NCI-H524 treated with DMSO at 0.1 percent for 48 hours (cell line): ENCODE measurements at places on chromosomes 6 and 20.

GRCh38 chr6:7108964-7109836 lies 1.4 kb downstream of the RREB1 start:
- DNase-seq = no peak

DNA sequence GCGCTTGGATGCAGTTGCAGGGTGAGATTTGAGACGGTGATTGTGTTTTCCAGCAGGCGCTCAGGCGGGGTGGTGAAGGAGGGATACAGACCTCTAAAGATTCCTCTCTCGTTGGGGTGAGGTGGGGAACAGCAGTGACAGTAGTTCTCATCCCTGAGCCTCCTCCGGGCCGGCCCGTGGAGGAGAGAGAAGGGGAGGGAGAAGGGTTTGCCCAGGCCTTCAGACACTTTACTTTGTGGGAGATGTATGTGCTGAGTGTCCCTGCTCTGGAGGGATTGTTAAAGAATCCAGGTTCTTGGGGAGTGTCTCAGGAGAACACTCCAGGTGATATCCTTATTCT lies 41.0 kb downstream of the PSMB9 start:
- no peak for DNase-seq

DNA sequence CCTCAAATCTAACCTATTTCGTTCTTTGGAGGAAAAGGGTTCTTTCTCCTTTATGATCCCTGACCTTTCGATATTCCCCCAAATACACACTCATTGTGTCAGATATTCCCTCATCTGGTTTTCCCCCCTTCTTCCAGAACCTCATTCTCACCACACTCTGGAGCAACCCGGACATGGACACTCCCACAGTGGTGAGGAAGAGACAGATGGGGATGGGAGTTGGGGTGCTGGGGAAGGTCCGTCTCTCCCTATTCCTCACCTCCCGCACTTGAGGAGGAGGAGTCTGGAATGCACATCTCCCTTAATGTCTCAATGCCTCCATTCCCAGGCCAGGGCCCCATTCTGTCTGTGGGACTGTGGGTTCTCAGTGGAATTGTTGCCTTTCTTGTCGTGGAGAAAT lies 1.3 kb downstream of the SLC39A7 start:
- DNase-seq = no peak

GRCh38 chr6:163231356-163232014 lies 183.0 kb upstream of the QKI start:
- no peak for DNase-seq

- no peak for DNase-seq
Observed at GRCh38 chr6:158174514-158174913, 6.4 kb downstream of the GTF2H5 start.

DNA sequence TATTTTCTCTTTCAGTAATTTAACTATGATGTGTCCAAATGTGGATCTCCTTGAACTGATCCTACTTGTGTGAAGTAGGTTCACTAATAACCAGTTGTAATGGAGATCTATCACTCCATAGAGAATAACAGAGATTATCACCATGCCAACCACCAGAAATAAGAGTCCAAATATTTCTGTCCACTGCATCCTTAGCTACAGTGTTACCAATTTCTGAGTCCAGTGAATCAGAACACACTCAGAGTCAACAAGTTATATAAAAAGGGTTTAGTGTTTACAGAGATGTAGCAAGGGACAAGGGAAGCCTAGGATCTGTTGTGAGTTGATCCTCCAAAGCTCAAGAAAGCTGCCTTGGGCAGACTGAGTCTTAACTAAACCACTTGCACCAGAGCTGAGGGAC lies 882.8 kb downstream of the TBC1D32 start:
- no peak for DNase-seq

DNA sequence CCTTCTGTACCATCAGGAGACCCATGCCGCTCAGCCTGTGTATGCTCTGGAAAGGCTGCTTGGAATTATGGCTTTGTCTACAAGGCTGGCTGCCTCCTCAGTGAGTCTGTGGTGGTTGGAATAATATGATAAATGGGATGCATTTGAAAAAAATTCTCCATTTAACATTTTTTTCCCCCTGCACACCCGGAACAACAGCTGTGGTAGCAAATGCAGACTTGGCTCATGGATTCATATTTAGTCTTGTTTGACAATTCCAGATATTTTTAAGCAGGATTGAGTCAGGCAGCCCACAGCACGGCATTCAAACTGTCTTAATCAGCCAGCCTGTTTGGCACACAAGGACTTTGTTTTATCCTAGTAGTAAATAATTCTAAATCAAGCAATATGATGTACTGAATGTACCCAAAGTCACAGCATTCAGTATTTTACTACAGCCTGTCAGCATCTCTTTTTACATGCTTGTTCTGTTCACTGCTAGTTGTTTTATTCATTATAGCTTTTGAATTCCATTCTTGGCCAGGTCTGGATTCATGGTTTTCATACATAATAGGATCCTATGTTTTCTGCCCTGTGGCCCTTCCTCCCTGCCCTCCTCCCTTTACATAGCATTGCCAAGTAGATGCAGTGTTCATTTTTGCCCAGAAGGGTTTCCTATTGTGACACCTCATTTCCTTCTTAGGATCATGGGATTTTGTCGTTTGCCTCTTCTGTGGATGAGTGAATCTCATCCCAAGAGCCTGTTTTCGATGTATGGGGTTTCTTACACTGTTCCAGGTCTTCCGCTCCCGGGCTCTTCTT lies 68.1 kb downstream of the LRRC1 start:
- DNase-seq = no peak

DNA sequence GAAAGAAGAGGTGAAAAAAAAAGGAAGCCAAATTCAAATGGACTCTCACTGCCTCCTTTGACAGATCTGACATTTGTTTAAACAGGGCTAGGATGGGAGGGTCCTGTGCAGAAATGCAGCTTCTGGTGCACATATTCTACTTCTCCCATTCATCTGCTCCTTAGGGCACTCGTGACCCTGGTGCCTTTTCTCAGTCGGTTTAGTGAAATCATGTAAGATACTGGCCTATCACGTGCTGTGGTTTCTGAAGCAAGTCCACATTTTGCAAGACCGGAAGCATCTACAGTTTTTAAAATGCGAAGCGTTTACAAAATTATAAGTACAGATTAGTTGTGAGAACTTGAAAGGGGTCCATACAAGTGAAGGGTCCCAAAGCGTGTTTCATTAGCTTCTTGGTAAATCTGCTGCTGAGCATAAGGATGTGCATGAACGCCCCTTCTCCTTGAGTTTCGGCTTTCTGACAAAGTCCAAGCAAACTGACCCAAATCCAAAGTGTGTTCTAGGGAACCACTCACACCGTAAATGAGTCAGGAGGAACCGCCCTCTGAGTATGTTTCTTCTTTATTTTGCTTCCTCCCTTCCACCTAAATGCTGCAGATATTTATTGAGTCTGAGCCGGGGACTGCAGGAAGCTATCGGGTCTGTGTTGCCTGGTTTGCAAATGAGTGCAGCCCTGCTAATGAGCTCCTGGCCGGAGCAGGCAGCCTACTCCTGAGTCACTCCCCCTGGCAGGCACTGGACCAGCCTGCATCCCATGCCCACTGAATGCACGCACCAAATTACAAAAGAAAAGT lies 323.8 kb upstream of the JARID2 start:
- DNase-seq = no peak

GRCh38 chr6:141024526-141024925 lies 1108.2 kb upstream of the GJE1 start:
- no peak for DNase-seq

DNA sequence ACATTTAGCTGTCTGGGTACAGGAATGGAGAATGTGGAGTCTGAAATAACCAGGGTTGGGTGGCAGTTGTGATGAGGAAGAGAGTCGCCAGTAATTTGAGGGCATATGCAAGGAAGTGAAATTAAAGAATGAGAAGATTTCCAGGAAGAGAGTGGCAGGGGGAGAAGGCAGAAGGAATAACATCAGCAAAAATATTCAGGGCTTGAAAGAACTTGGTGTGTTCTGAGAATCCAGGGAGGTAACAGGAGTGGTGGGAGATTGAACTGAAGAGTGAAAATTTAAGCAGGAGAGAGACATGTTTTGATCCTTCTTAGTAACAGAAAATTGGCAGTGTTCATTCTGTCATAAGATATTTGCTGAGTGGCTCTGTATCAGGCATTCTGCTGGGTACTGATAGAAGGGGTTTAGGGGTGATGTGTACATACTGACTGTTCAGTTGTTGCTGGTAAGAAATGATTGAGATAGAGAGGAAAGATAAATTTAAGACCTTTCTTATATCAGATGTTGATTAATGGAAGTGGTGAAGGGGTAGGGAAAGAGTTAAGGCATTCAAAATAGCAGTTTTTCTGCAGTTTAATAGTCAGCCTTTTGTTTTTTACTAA lies 54.7 kb downstream of the PHF20 start:
- no peak for DNase-seq

GRCh38 chr6:145643760-145644159 lies 91.6 kb downstream of the EPM2A start:
- no peak for DNase-seq

DNA sequence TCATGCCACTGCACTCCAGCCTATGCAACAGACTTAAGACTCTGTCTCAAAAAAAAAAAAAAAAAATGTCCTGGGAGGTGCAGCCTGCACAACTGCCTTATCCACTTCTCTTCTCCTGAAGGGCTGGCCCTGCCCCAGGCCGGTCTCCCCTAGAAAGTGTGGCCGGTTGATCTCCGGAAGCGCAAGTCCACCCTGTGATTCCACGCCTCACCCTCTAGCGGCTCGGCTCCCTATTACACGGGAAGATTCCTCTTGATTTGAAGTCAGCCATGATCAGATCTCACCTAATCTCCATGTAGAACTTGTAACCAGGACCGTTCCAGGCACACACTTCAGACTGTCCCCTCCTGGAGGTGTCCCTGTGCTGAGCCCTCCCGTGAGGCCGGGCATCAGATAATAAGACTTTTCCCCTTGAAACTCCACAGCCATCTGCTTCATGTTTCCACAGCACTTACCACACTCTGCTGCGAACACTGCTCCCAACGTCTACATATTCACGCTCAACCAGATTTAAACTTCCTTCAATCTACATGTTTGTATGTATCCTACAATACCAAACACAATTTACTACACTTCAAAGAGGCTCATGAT lies 49.3 kb upstream of the RPS6KA2 start:
- DNase-seq = no peak

DNA sequence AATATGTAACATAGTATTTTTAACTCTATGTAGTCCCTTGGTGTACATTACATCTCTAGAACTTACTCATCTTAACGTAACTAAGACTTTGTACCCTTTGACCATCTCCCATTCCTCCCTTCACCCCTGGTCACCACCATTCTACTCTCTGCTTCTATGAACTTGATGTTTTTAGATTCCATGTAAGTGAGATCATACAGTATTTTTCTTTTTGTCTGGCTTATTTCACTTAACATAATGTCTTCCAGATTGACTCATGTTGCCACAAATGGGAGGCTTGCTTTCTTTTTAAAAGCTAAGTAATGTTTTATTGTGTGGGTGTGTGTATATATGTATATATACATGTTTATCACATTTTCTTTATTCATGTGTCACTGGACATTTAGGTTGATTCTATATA lies 55.8 kb downstream of the TMEM200A start:
- DNase-seq = no peak

DNA sequence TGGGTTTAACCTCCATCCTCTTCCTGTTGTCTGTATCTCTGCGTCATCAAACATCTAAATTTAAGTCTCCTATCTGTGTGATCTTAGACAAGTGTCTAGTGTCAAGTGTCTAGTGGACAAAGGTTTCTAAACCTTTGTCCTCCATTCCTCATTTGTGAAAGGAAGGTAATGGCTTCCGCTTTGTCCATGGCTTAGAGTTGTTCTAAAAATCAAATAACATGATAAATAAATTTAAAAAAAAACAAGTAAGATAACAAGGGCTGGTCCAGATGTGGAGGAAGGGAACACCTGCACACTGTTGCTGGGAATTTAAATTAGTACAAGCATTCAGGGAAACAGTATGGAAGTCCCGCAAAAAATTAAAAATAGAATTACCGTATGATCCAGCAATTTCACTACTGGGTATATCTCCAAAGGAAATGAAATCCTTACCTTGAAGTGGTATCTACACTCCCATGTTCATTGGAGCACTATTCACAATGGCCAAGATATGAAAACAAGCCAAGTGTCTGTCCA lies 17.6 kb upstream of the SERPINB1 start:
- no peak for DNase-seq

- DNase-seq = no peak
Observed at GRCh38 chr6:151847064-151847463, 39.6 kb downstream of the ESR1 start.

DNA sequence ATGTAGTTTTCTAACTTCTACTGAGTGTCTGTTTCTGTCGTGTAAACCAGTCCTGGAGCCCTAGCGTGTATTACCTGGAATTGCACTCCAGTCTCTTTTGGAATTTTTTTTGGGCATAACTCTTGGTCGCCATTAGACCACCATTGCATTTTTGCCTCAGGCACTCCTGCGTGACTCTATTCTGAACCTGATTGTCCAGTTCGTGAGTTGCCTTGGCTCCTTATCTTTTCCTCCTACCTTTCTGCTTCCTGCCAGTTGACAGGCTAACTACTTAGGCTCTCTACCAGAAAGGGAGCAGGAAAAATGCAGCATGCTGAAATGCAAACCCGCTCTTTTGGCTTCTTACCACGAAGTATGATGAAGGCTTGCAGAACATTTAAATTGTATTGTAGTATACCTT lies 490.9 kb upstream of the SOX4 start:
- no peak for DNase-seq

- no peak for DNase-seq
Observed at GRCh38 chr6:63677282-63677681, 41.7 kb downstream of the PHF3 start.

DNA sequence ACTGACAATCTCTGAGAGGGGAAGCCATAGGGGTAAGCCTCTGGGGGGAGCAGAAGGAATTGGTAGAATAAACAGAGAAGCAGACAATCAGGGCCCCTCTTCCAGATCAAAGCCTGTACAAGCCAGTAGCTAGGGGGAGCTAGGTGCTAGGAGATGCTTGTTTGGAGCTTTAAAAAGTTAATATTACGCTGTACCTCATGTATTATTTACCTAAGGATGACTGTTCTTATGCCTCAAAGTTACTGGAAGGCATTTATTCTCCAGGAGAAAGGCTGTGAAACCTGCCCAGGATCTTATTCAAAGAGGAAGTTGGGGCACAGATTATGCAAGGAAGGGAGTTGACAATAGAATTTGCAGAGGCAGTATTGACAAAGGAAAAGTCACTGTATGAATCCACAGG lies 111.8 kb upstream of the SLC35F1 start:
- no peak for DNase-seq

GRCh38 chr6:2007165-2007564 lies 238.2 kb downstream of the GMDS start:
- DNase-seq = no peak

DNA sequence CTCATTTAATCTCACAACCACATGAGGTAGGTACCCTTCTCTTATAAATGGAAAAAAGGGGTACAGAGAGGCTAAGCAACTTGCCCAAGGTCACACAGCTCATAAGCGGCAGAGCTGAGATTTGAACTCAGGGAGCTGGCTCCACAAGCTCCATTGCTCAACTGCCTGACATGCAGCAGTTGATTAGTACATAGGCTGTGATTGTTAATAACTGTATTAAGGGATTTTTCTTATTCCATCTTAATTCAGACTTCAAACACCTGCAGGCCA lies 6.6 kb downstream of the CCN5 start:
- no peak for DNase-seq
